Putamen (tissue), 1 donor: ENCODE measurements at places on chromosomes 7 and 10.

- DNase-seq, result no peak
These were observed 66.0 kb downstream of the EBF3 start for GRCh38 chr10:129897871-129898626.

- DNase-seq, result no peak
These were observed 61.6 kb downstream of the DENND11 start for GRCh38 chr7:141640239-141640840.

DNA sequence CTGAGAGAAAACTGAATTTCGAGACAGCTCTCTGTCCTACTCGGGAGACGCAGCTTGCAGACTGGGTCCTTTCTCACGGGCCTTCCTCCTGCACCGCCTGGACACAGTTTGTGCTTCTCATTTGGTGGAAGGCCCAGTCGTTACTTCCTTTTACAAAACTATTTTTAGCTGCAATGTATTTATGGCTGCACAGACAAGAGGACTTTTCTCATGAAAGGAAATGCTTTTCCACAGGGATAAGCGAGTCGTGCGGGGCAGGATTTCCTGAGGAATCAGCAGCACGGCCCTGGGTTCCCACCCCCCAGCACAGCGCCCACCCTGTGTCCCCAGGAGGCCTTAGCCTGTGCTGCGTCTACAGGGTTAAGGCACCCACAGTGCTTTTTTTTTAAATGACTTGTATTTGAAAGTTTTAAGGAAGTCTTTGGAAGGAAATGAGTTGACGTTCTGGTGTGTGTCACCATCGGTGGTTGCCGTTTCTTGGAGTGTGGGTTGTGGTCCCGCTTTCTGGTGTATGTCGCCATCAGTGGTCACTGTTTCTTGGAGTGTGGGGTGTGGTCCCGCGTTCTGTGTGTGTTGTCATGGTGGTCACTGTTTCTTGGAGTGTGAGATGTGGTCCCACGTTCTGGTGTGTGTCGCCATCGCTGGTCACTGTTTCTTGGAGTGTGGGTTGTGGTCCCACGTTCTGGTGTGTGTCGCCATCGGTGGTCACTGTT is 50.9 kb downstream of the INPP5A start:
- DNase-seq, result no peak

- DNase-seq, result no peak
These were observed 498.7 kb downstream of the NXPH1 start for GRCh38 chr7:8931906-8932646.

DNA sequence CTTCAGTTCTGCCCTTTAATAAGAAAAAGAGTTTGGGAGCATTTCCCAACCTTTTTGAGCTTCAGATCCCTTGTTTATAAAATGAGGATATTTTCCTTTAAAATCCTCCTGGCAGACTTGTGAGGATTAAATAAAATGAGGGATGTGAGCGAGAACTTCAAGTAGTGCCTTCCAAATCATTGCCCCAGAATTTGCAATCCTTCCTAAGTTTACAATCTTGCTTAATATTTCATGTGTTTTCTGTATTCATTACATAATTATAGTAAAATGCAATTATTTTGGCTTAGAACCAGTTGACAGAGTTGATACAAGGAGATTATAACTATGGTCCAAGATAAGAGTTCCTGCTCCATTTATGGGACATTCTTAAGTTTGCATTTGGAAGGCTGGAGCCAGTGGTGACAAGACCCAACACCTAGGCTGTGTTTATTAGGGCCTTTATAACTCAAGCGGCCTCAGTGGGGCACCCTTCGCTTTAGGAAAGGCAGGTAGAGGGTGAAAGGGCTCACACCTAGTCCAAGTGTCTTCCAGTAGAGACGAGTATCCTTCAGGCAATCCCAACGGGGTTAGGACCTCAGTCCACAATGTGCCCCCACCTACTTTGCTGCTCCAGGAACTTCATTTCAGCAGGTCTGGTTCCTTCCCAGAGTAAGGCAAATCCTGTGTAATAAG is 317.5 kb downstream of the WDR11 start:
- DNase-seq, result no peak

- DNase-seq, result no peak
These were observed 452.0 kb downstream of the REEP3 start for GRCh38 chr10:63972949-63973827.

DNA sequence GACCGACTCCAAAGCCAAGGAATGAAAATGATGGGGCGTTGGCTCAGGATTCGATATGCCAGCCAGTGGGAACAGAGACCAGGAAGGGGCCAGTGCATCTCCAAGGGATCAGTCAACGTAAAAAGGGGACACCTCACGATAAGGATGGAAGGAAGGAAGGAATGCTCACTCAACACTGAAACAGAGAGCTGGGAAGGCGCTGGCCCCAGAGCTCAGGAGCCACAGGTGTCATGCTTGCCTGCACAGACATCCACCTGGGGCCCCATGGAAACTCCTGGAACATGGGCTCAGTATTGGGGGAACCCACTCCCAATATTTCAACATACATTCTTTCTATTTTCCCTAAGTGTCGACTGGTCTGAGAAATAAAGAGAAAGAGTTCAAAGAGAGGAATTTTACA is 5.3 kb downstream of the MMRN2 start:
- no peak for DNase-seq

GRCh38 chr7:140723574-140723973 is 27.1 kb downstream of the NDUFB2 start:
- DNase-seq, result no peak

DNA sequence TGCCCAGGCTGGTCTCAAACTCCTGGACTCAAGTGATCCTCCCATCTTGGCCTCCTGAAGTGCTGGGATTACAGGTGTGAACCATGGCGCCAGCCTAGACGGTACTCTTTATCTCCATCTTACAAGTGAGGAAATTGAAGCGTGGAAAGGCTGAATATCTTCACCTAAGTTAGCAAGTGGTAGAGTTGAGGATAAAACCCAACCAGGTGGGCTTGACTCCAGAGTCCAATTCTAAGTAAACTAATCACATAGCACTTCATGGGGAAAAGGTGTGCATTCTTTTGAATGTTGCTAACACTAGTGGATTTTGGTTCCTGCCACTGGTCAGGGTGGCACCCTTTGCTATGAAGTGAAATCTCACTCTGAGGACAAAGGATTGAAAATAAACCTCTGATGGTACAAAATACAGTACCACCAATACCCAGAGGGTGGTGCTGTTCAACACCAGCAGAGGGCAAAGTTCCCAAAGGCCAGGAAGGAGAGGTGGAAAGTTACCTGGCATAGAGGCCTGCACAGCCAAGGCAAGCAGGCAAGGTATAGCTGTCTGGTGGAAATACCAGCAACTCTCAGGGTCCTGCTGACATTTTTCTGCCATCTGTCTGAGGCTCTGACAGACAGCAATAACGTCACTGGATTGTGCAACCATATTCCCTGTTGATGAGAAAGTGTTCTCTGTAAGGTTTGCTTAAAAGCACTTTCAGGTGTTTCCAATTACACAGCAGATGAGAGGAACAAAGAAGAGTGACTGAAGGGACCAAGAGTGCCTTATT is 17.6 kb downstream of the ZDHHC16 start:
- DNase-seq, result peak; percentile 45

GRCh38 chr7:108455551-108455997 is 662 bp downstream of the NRCAM start:
- DNase-seq, result no peak

DNA sequence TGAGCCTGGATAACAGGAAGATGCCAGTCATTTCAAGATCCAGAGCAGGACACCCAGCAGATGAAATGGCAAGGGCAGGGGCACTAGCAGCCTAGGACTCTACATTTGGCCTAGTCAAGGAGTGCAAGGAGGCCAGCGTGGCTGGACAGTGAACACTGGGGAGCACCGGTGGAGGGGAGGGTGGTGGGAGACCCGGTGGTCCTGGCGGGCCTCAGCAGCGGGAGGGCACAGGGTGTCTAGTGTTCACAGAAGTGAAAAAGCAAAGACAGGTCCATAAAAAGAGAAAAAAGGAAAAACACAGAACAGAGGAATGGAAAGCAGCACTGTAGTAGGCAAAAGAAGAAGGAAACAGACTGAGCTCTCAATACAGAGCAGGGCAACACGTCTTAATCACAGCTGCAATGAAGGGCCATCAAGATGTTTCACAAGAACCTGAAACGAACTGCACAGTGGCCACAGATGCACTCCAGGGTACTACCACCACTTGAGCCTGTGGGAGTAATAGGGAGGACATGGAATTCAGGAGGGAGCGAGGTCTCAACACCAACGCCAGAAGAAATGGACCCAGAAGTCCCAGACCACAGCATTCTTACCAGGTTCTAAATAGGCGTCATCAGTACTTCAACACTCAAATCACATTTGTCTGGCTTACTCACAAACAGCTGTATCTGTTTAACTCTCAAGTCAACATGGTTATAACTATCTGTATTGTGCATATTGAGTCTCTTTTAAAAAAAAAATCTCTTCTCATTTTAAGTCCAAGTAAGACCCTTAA is 573.7 kb downstream of the PARD3 start:
- no peak for DNase-seq

DNA sequence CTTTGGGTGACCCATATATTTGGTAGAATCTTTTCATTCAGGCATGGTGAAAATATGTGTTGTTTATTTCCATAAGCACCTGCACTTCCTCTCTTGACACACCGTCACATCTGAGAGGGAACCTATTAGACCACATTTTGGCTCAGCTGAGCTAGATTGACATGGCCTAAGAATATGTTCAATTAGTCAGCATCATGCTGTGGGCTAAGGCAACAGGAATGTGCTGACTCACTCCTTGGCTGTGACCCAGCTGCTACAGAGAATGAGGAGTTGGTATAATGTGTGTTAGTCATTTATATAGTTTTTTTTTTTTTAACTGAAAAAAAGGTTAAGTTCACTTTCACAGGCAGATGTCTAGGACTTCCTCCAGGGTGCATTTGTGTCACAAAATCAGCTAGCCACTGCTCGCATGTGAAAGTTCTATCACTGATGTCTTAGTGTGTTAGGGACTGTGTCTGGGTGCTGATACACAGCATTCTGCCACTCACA is 180.6 kb downstream of the SEMA3E start:
- peak; percentile 71 for DNase-seq

- DNase-seq, result peak; percentile 2
These were observed 822 bp downstream of the SAMD9L start for GRCh38 chr7:93147363-93147762.

GRCh38 chr10:116237260-116237659 is 35.7 kb downstream of the GFRA1 start:
- no peak for DNase-seq

DNA sequence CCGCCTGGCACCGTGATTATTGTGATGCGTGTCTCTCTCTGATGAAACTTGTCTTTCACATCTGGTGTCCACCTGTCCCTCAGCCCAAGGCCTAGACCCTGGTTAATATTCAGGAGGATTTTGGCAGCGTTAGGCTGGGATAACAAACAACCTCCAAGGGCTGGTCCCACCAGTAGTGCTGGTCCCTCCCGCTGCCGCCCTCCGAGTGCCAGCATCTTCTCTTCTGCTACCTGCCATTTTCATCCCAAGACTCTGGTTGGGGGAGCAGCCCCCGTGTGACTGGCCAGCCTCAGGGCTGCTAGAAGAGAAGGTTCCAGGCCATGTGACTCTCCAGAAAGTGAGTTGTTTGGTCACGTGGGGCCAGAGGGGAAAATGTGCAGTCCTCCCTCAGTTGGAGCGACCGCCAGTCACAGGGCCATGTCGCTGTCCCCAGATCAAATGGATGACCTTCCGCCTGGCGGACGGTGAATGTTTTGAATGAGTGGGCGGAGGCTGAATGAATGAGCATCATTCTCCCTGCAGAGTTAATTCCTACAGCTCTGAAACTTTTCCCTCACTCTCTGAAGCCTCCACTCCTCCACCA is 479.9 kb upstream of the FOXK1 start:
- no peak for DNase-seq
